Activated CD4-positive, alpha-beta T cell treated with anti-CD3 and anti-CD28 coated beads, Interleukin-2, Interleukin-4, amounts not matched to agents 100 ng/mL and 50 ng/mL, durations not matched to agents 16 hours and 8 hours (primary cell): ENCODE measurements at places on chromosomes 13 and 19.

GRCh38 chr19:16595097-16595496 lies 22.9 kb upstream of the SLC35E1 start:
- no peak for DNase-seq

- no peak for DNase-seq
Measured at GRCh38 chr13:81140675-81141074, 799.7 kb upstream of the SPRY2 start.

GRCh38 chr13:69683921-69684686 lies 423.5 kb upstream of the ATXN8OS start:
- DNase-seq = no peak

DNA sequence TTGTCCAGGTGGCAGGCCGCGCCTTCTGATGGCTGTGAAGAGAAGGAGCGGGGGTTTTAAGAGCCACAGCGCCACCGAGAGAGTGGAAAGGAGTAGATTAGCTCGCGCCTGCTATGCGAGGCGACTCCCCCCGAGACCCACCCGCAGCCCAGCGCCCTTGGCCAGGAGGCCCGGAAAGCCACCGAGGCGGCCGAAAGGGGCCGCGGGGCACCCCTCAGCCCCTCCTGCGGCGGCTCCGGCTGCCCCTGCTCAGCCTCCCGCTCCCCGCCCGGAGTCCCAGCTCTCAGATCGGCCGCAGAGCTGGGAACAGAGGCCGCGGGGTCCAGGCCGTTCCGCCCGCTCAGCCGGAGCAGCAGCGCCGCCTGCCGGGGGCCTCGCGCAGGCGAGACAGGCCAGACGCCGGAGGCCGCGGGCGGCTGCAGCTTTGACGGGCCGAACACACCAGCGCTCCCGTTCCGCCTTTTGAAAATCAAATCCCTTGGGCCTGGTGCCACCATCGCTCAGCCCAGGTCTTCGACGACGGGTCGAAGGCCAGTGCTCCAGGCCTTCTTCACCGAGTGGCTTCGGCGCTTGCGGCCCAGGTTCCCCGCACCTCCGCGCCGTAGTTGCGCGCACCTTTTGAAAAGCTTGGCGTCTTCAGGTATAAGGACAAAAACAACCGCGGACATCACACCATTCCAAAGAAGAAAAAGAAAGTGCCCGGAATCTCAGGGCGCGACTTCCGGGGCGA lies 15.3 kb downstream of the CDX2 start:
- peak; percentile 70 for DNase-seq

- no peak for DNase-seq
Measured at GRCh38 chr19:44648631-44649251, 5.0 kb downstream of the PVR start.

- no peak for DNase-seq
Measured at GRCh38 chr13:79432992-79433391, 26.9 kb upstream of the RBM26 start.

- no peak for DNase-seq
Measured at GRCh38 chr13:75415694-75416093, 66.3 kb downstream of the TBC1D4 start.

- no peak for DNase-seq
Measured at GRCh38 chr13:85597790-85598500, 201.3 kb downstream of the SLITRK6 start.

DNA sequence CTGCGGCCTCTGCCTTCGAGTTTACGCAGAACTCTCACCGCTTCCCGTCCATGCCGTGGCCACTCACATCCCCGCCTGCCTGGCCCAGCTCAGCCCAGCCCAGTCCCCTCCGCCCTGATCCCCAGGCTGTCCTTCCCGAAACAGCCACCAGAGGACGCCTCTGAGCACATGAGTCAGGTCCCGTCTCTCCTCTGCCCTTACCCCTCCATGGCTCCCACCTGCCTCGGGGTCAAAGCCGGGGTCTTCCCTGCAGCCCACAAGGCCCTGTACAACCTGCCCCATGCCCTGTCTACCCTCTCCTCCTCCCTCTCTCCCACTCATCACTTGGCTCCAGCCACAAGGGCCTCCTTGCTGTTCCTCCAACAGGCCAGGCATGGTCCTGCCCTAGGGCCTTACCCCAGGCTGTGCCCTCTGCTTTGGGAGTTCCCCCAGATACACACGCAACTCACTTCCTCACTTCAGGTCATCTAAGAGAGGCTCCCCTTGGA lies 8.1 kb upstream of the SEMA6B start:
- DNase-seq = peak; percentile 65

- no peak for DNase-seq
Measured at GRCh38 chr19:32241932-32242710, 103.3 kb upstream of the ZNF507 start.

DNA sequence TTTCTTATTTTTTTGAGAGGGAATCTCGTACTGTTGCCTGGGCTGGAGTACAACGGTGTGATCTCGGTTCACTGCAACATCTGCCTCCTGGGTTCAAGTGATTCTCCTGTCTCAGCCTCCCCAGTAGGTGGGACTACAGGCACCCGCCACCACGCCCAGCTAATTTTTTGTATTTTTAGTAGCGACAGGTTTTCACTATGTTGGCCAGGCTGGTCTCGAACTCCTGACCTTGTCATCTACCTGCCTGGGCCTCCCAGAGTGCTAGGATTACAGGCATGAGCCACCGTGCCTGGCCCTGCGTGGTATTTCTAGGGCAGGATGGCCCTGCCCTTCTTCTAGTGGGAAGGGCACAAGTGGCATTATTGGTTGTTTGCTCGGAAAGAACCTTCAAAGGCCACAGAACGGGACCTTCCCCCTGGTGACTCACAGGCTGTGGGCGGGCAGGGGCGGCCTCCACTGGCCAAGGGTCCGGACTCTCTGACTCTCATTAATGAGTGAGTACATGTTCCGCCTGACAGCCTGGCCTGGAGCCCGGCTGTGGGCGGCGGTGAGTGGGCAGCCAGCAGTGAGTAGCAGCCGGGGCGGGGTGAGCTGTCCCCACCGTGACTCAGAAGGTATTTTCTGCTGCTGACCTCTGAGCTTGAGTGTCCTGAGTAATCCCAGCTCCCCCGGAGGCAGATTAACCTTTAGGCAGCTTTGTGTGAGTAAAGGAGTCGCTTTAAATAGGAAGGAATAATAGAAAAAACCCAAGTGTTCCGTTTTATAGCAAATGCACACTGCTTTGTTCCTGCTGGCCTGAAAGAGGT lies 5.1 kb downstream of the DOT1L start:
- peak; percentile 72 for DNase-seq

DNA sequence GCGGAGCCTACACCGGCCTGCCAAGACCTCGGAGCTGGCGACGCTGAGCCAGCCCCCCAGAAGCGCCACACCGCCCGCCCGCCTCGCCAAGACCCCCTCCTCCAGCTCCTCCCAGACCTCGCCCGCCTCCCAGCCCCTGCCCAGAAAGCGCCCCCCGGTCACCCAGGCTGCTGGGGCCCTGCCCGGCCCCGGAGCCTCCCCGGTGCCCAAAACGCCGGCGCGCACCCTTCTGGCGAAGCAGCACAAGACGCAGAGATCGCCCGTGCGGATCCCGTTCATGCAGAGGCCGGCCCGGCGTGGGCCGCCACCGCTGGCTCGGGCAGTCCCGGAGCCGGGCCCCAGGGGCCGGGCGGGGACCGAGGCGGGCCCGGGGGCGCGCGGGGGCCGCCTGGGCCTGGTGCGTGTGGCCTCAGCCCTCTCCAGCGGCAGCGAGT lies 10.2 kb downstream of the C19orf25 start:
- peak; percentile 44 for DNase-seq

GRCh38 chr13:80824229-80824628 lies 483.3 kb upstream of the SPRY2 start:
- no peak for DNase-seq

GRCh38 chr13:110714797-110715394 lies 1.4 kb downstream of the ING1 start:
- no peak for DNase-seq

GRCh38 chr19:16136185-16136999 lies 7.1 kb upstream of the HSH2D start:
- DNase-seq = no peak
